ENCODE measurements at places on chromosomes 4 and X. TPM values are rescaled to one million over a fixed set of nuclear protein-coding genes. Genes with fewer than 3 reads are reported as not detected.

- H3K4me3 ChIP-seq = no peak overlapping the region
- no peaks in the 10 kb centered on the region for H3K27me3 ChIP-seq
- H3K36me3 ChIP-seq = no peaks in the 10 kb centered on the region
- no peak for DNase-seq
Observed at GRCh38 chrX:118565853-118566252, 70.2 kb downstream of the DOCK11 start.

- no peaks in the 10 kb centered on the region for H3K27me3 ChIP-seq
- no peak overlapping the region for H3K27ac ChIP-seq
- DNase-seq = no peak
Observed at GRCh38 chr4:37728064-37728463, 41.9 kb upstream of the RELL1 start.

- no peaks in the 10 kb centered on the region for H3K27me3 ChIP-seq
- H3K4me1 ChIP-seq = no peaks in the 10 kb centered on the region
- H3K36me3 ChIP-seq = no peaks in the 10 kb centered on the region
- H3K4me3 ChIP-seq = no peak overlapping the region
Observed at GRCh38 chr4:113278324-113278934, 229.0 kb downstream of the ANK2 start.

DNA sequence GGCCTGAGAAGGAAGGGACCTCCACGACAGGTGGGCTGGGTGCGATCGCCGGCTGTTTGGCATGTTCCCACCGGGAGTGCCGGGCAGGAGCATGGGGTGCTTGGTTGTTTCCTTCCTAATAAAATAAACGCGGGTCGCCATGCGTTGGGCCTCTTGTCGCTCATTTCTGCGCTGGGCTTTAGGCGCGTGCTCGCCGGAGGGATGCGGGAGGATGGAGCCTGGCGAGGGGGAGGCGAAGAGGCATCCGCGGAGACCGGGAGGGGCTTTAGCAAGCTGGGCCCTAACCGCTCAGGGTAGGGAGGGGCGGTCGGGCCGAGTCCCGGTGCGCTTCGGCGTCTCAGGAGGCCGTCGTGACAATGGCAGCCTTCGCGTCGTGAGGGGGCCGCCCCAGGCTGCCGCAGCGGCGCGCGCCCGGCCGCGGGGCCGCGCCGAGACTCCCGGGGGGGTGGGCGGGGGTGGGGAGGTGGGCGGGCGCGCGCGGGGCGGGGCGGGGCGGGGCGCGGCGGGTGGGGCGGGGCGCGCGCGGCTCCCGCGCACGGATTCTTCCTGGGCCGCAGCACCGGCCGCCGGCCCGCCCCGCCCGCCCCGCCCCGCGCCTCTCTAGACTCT lies 476 bp upstream of the GDI1 start:
- peaks cover 12% of the 10 kb centered on the region for H3K36me3 ChIP-seq
- H3K27me3 ChIP-seq = no peaks in the 10 kb centered on the region
- H3K4me3 ChIP-seq = peak overlapping the region; percentile 86

SRPK3 gene
- total RNA-seq = not detected

DNA sequence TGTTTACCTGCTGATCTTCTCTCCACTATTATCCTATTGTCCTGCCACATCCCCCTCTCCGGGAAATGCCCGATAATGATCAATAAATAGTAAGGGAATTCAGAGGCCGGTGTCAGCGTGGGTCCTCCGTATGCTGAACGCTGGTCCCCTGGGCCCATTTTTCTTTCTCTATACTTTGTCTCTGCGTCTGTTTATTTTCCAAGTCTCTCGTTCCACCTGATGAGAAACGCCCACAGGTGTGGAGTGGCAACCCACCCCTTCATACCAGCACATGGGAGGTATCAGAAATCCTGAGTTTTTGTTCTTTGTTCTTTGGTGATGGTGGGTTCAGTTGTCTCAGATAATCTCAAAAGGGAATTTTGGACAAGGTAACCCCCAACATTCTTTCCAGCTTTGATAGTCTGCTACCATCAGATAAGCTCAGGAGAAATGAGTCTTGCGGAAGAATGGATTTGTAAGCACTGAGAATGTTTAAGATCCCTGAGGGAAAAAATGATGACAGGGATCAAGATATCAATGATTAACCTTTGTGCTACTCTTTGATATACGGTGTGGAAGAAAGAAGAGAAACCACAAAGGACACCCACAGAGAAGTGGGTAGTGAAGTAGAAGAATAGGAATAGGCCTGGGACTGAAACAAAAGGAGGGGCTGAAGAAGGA lies 117.9 kb downstream of the CEP44 start:
- no peak for DNase-seq
- H3K4me1 ChIP-seq = no peaks in the 10 kb centered on the region
- H3K27ac ChIP-seq = no peak overlapping the region
- H3K27me3 ChIP-seq = no peaks in the 10 kb centered on the region

DKK2 gene
- total RNA-seq = 2.0 TPM

XAGE2 gene
- total RNA-seq = not detected

DNA sequence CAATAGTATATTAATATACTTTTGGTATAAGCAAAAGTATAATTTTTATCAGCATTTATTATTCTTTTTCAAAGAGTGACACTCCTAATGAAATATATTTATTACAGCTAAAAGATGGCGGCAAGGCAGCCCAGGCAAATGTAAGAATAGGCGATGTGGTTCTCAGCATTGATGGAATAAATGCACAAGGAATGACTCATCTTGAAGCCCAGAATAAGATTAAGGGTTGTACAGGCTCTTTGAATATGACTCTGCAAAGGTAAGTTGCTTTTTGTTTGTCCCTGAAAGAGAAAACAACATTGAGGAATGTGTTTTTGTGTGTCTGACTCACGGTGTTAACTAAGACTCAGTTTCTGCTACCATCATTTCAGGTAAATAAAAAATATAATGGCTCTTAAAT lies 71.9 kb downstream of the PDLIM5 start:
- H3K4me1 ChIP-seq = peaks cover 19% of the 10 kb centered on the region
- DNase-seq = no peak
- no peaks in the 10 kb centered on the region for H3K27me3 ChIP-seq

- no peak for DNase-seq
- peaks cover 53% of the 10 kb centered on the region for H3K4me1 ChIP-seq
- peak overlapping the region; percentile 74 for H3K27ac ChIP-seq
- H3K27me3 ChIP-seq = no peaks in the 10 kb centered on the region
- H3K36me3 ChIP-seq = no peaks in the 10 kb centered on the region
Observed at GRCh38 chrX:19776753-19777152, 110.6 kb downstream of the SH3KBP1 start.

DNA sequence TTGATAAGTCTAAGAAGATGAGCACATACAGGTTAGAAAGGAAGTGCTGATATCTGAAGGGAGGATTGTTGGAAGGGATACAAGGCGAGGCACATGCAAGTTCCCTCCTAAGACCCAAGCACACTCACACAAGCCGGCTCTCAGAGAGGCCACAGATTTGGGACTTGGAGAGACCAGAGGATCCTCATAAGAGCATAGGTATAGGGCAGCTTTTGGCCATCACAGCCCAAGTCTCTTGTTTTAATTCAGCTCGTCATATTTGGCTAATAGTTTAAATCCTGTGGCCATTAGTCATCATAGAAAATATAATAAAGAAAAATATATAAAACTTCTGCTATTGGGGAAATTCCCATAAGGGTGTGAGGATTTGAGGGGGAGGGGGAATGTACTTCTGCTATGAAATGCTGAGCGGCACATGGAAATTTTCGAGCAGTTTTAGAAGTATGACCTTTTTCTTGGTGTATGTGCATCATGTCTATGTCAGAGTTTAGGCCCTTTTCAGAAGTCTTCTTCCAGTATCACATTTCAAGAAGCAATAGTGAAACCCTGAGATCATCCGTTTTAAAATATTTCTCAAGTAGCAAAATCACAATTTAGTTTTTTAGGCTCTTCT lies 97.7 kb downstream of the NFKB1 start:
- H3K27ac ChIP-seq = peak overlapping the region; percentile 13
- H3K36me3 ChIP-seq = peaks cover 100% of the 10 kb centered on the region
- no peak for DNase-seq

- no peaks in the 10 kb centered on the region for H3K36me3 ChIP-seq
- no peak overlapping the region for H3K27ac ChIP-seq
- no peak for DNase-seq
- no peak overlapping the region for H3K4me3 ChIP-seq
Observed at GRCh38 chr4:141371206-141371605, 150.5 kb downstream of the ZNF330 start.
